ENCODE measurements at places on chromosomes 2 and 18.

- DNase-seq, result peak; percentile 25
Observed at GRCh38 chr2:8685697-8686358, 4.0 kb downstream of the ID2 start.

GRCh38 chr2:28082131-28082530 lies 191.6 kb downstream of the BABAM2 start:
- DNase-seq, result no peak

DNA sequence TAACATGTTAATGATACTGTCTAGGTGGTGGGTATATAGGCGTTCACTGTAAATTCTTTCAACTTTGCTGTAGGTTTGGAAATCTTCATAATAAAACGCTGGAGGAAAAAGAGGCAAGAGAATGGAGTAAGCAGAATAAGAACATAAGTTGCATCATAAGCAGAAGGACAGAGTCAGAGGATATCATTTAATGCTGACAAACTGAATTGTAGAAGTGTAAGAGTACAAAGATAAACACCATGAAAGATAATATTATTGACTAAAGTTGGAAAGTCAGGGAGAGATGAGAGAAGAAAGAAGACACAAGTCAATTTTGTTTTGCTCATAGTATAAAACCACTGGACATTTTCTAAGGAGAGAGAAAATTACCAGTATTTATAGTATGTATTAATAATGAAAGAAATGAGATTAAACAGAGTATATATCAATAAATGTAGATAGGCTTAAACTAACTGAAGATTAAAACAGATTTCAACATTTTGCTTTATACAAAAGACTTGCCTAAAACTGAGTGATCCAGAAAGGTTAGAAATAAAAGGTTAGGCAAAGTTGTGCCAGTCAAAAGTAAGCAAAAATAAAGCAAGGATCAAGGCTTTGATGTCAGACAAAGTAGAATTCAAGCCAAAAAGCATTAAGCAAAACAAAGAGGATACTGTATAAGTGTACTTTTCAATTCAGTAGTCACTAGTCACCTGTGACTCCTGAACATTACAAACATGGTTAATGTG lies 42.4 kb upstream of the VIT start:
- no peak for DNase-seq

DNA sequence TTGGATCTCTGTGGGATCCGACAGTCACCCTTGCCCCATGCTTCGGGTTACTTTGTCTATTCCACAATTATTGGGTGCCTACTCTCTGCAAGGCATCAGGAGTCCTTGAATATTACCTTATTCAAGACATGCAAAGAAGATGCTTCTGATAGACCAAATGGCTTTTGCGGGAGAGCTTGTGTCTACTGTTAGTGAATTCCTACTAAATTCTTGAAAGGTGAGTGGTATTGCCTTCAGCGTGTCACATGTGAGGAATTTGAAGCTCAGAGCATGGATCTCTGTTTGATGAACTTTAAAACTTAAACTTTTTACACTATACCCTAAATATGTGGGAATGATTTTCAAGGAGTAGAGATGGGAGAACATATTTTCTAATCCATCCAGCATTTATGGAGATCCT lies 184.4 kb downstream of the LTBP1 start:
- no peak for DNase-seq

- DNase-seq, result no peak
Observed at GRCh38 chr2:238320648-238321281, 447 bp downstream of the TRAF3IP1 start.

DNA sequence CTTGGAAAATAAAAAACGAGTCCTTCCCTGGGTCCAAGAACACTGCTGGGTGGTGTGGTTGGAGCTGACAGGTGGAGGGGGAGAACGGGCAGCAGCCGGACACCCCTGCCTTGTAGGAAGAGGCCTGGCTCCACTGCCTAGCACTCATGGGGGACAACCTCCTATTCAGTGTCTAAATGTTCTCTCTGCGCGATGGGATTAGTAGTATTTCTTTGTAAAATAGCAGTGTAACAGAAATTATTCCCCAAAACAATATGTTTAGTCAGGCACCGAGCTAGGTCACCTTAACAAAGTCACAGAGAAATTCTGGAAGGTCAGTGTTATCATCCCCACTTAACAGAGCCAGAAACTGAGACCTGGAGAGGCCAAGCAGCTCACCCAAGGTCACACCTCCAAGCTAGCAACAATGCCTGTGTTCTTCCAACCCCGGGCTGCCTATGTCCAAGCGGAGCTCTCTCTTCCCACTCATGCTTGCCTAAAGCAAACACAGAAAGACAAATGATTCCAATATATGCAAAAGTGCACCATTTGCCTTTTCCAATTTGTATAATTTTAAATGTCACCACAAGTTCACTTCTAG lies 68.0 kb downstream of the STEAP3 start:
- no peak for DNase-seq

DNA sequence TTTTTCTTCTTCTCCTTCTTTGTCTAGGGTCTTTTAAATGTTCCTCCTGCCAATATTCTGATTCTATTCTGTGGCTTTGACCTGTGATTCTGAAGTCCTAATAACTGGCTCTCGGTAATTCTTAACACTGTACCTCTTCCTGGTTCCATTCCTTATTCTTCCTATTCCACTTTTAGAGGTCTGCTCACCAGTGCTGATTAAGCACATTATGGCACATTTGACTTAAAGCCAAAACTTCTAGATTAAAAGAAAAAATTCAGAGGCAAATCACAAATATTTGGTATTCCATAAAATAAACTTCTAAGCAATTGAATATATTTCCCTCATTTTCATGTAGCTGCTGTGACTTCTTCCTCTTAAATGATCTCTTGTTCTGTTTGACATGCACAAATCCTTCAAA lies 47.5 kb downstream of the NXPH2 start:
- DNase-seq, result no peak

GRCh38 chr2:46446871-46447568 lies 32.3 kb upstream of the TMEM247 start:
- DNase-seq, result no peak

DNA sequence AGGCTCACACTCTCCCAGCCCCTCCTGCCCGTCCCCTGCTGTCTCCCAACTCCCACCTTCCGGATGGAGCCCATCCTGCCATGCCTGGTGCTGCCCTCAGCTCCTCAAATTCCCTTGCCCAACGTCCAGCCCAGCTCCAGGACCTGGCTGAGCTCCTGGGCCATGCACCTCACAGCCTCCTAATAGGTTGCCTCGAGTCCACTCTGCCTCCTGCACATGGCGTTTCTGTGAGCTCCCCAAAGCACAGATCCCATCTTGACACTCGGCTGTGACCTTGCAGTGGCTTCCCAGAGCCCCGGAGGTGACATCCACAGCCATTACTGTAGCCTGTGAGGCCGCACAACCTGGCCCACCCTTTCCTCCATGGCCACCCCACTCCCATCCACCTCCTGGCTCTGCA lies 191.9 kb upstream of the SALL3 start:
- no peak for DNase-seq

- no peak for DNase-seq
Observed at GRCh38 chr2:214341646-214342045, 69.2 kb upstream of the VWC2L start.

- DNase-seq, result no peak
Observed at GRCh38 chr18:12336887-12337286, 28.8 kb downstream of the TUBB6 start.

GRCh38 chr18:57352761-57353136 lies 392 bp downstream of the ST8SIA3 start:
- no peak for DNase-seq

- peak; percentile 91 for DNase-seq
Observed at GRCh38 chr2:150234787-150235446, 252.6 kb downstream of the RND3 start.

DNA sequence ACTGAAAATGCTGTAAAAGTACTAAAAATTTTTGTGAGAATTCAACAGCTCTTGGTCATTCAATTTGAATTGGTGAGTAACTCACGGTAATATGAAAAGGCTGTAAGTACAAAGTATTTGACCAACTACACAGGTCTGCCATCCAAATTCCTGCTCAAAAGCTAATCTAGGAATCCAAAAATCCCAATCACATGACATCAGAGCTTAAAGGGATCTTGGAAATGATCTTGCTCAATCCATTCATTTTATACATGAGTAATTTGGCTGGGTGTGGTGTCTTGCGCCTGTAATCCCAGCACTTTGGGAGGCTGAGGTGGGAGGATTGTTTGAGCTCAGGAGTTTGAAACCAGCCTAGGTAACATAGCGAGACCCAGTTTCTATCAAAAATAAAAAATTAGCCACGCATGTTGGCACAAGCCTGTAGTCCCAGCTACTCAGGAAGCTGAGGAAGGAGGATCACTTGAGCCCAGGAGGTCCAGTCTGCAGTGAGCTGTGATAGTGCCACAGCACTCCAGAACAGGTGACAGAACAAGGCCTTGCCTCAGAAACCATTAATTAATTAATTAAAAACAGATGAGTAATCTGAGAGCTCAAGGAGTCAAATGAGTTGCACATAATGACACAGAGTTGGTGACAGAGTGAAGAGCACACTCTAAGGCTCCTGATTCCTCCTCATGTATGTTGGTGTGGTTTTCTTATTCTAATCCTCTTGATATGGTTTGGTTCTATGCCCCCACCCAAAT lies 19.8 kb downstream of the SPIRE1 start:
- no peak for DNase-seq

GRCh38 chr2:224147174-224147573 lies 108.1 kb upstream of the SERPINE2 start:
- no peak for DNase-seq

DNA sequence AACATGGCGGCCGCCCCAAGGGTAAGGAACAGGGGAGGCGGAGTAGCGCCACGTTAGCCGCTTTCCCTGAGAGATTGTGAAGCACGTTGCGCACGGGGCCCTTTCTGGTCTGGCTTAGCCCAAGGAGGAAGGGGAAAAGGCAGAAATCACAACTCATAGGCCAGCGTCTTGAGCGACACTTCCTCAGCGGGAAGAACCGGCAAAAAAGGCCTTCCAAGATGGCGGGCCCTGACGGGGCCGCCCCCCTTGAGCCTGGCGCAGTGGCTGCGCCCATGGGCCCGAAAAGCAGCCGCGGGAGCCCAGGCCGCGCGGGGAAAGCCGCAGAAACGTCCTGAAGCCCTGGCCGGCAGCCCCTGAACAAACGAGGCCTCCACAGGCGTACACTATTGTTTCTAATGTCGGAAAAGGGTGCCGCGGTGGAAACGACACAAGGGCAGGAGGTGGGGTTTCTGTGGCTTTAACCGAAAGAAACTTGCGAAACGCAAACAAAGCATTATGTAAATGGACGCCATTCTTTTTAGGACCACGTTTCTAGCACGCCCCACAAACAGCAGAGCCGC lies 919 bp upstream of the PCBP1 start:
- DNase-seq, result peak; percentile 86

Measured in skin of body (tissue), 3 donors.